ENCODE measurements at places on chromosomes 3 and 15. TPM values are rescaled to one million over a fixed set of nuclear protein-coding genes. Genes with fewer than 3 reads are reported as not detected.

DNA sequence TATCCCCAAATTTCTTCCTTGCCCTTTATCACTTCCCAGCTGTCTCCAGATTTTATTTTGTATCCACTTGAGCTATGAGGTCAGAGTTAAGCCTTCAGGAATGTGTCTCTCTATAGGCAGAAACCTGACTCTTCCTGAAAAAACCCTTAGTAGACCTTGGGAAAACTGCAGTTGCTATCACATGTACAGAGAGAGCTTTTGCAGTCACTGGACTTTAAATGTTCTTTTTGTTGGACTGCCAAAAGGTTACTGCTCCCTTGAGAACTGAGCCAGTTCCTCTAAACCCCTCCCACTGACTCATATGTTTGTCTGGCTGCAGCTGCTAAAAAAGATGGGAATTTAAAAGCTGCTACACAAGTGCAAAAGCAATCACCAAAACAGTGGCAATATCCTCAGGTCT, 169.1 kb upstream of the CCDC54 start:
- no peak for DNase-seq

NFKBIZ gene
- 17.4 TPM for total RNA-seq

- DNase-seq: no peak
Measured at GRCh38 chr3:102156426-102156825, 278.4 kb upstream of the ZPLD1 start.

DNA sequence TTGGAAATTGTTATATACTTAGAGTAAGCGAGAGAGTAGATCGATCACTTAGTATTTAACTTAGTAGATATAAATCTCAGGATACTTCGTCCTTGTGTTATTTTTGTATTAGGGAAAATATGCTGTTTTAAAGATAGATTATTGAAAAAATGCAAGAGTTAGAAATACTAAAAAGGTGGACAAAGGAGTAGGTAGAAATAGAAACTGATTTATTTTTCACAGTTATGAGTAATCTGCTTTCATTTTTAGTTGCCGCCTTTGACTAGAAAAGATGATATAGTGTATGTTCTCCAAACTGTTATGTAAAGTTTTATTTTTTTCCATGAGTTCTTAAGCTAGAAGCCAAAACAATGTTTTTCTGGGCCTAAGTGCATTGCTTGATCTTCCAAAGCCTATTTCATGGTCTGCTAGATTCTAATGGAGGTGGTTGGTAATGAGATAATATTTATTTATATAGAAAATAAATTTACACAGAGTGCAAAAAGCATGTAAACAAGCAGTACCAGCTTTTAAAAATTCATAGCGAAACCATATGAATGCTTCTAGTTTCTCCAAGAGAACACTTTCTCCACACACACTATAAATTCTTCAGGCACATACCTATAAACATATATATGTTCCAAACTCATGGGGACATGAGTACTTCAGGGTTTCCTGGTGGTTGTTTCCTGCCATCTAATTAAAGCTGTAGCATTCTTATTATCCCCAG, 61.1 kb downstream of the DIPK2A start:
- no peak for DNase-seq

GRCh38 chr3:123300583-123300982, 98.8 kb downstream of the SEC22A start:
- DNase-seq: no peak

TRAT1 gene
- 0.21 TPM for total RNA-seq

DNA sequence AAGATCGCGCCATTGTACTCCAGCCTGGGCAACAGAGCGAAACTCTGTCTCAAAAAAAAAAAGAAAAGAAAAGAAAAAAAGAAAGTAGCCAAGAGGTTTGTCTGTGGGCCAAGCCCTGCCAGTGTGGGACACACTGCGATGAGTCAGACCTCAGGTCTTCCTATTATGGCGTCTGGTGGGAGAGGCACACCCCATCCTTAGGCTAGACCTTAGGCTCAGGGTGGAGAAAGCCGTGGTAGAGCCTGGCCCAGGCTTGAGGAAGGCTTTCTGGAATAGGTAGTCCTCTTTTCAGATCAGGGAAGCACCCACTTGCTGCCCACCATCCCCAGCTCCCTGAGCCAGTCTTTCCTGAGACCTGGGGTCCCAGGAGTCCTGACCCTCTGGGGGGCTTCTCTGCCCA, 6.0 kb downstream of the HEMK1 start:
- no peak for DNase-seq

CHRD gene
- total RNA-seq: 1.4 TPM

DNA sequence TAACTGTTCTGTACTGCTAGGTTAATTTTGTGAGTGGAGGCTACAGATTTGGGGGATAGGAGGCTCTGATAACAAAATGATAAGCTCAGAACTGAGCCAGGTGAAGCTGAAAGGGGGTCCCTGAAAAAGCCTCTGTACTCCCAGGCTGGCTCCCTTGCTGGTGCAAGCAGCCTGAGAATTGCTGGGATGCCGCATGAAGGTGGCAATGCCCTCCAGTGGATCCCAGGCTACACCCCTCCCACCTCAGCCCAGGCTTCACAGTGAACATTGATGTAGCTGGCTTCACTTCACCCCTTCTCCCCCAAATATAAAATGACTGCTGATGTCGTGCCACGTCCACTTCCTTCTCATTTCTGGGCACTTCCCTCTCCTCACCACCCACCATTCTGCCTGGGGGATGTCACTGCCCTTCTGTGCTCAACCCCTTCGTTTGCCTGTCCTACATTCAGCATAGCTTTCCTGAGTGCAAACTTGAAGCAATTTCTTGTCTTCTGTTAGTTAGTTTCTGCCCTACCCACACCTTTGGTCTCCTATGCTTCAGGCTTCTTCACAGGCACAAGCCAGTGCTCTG, 9.7 kb upstream of the ARHGEF26 start:
- DNase-seq: no peak

DNA sequence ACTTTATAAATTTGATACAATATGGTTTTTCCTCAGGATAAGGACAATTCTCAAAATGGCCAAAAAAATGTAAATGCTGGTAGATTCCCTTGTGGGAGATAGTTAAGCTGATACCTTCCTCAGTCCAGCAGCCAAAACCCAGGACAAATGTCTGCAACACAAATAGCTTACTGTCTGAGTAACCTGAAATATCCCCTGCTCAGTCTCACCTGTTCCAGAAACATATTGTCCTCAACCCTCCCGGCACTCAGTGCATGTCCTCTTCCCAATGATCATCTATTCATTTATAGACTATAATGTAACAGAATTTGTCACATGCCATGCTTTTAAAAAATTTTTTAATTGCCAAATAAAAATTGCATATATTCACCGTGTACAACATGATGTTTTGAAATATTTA, 12.2 kb downstream of the RBSN start:
- no peak for DNase-seq

SPTBN5 gene
- 2.1 TPM for total RNA-seq

GRCh38 chr3:120338517-120338916, 10.6 kb downstream of the LRRC58 start:
- no peak for DNase-seq

DNA sequence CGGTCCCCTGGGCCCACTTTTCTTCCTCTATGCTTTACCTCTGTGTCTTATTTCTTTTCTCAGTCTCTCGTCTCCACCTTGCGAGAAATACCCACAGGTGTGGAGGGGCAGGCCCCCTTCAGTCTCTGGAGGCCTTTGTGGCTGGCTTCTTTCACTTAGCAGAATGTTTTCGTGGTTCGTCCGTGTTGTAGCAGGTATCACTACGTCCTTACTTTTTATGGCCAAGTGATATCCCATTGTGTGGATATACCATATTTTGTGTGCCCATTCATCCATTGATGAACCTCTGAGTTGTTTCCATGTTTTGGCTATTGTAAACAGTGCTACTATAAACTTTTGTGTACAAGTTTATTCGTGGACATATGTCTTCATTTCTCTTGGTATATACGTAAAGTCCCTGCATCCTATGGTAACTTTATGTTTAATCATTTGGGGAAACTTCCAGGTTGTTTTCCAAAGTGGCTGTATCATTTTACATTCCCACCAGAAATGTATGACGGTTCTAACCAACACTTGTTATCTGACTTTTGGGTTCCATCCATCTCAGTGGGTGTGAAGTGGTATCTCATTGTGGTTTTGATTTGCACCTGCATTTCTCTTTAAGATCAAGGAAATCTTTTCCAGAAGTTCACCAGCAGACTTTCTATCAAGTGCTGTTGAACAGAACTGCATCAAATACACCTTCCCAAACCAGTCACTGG, 5.6 kb downstream of the PIGZ start:
- DNase-seq: no peak

SLC12A1 gene
- total RNA-seq: not detected

DNA sequence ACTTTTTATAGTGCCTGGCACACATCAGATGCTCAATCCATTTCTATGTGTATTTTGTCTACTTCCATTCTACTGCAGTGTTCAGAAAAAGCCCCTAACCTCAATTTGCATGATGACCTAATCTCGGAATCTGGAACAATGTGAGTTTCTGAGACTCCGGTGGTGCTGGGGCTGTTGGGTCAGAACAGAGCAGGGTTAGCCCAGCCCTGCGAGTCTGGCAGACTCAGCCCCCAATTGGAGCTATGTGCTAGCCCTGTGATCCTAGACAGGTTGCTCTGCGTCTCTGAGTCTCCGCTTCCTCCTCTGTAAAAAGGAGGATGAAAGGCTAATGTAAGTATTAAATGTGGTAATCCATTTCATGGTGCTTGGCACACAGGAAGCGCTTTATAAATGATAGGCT, 95.0 kb upstream of the ICE2 start:
- no peak for DNase-seq

REC114 gene
- total RNA-seq: not detected

DNA sequence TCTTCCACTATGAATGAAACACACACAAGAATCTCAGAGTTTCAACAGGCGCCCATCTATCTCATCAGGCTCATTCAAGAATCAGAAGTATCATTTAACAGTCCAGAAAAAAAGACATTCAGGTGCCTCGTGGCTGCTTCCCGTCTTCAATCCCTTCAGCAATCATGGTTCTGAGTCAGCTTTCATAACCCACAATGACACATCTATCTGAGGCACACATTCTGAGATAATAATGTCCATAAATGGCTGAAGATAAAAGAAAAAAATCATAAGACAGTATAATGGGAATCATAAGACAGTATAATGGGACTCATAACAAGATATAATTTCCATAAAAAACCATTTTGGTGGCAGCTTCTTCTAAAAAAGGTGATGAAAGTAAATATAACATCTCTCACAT, 52.4 kb downstream of the TNIK start:
- DNase-seq: no peak

DNA sequence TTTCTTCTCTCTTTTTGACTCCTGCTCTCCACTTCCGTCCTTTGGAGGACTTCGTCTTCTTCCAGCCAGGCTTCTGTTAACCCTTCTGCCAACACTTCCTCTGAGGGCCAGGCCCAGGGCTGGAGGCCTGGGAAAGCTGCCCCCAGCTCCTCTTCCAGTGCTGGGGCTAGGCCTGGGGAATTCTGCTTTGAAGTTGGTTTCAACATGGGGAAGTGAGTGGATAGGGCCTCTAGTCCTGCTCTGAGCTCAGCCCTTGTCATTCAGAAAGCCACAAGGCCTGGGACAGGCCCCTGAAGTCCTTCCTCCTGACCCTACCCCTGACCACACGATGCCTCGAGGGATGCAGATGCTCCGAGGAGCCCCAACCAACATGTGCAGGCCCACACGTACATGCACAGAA, 53.9 kb upstream of the HERC1 start:
- DNase-seq: no peak

FAM43A gene
- total RNA-seq: 51.4 TPM

- no peak for DNase-seq
Measured at GRCh38 chr3:9192248-9193025, 57.0 kb downstream of the SRGAP3 start.

PROS1 gene
- 16.8 TPM for total RNA-seq

AMIGO3 gene
- 0.72 TPM for total RNA-seq
